ENCODE measurements at places on chromosomes 12 and 14. TPM values are rescaled to one million over a fixed set of nuclear protein-coding genes. Genes with fewer than 3 reads are reported as not detected.

- DNase-seq, result no peak
Observed at GRCh38 chr14:24849471-24849870, 200.5 kb downstream of the STXBP6 start.

DNA sequence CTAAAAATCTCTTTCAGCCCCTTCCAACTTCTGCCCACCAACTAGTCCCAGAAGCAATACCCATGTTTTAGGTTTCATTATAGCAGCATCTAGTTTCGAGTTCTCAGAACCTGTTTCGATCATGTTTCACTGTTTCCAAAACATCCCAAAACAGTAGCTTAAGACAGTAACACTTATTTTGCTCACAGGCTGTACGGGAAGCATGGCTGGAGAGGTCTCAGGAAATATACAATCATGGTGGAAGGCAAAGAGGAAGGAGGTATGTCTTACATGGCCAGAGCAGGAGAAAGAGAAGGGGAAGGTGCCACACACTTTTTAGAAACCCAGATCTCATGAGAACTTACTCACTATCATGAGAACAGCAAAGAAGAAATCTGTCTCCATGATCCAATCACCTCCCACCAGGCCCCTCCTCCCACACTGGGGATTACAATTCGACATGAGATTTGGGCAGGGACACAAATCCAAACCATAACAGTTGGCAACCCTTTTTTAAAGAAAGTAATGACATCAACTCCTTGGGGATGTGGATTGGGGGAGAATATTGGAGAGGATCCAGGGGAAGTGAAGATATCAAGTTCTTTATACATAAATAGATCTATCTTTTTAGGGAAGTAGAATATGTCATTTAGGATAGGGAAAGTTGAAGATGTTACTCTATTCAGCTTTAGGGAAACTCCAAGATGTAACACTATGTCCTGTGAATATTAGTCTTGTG lies 269.9 kb upstream of the PLEKHG7 start:
- no peak for DNase-seq

GRCh38 chr12:11777962-11778361 lies 128.5 kb downstream of the ETV6 start:
- no peak for DNase-seq

GRCh38 chr14:46384611-46385010 lies 267.0 kb downstream of the RPL10L start:
- no peak for DNase-seq

- DNase-seq, result no peak
Observed at GRCh38 chr12:119989361-119989730, 310 bp downstream of the BICDL1 start.

- DNase-seq, result no peak
Observed at GRCh38 chr12:97639702-97640101, 177.1 kb downstream of the RMST start.

DNA sequence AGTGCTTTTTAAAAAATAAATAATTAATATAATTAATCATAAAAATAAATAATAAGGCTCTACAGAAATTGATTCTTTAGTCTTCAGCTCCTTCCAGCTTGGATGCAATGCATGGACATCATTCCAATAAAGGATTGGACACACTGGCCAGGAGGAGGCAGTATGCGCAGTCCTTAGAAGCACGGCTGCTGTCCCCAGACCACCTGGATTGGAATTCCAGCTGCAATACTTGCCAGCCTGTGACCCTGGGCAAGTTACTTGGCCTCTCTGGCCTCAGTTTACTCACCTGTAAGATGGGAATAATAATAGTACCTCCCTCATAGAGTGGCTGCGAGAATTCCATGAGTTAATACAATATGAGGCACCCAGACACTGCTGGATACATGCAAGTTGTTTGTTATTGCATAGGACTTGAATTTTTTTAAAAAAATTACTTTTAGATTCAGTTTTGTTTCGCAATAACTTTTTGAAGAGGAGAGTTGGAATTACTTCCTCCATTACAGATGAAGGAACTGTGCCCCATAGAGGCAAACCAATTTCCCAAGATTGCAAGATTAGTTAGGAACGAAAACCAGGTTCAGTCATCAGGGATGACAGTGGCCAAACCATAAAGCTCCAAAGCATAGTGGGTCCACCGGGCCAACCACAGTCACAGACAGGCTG lies 12.2 kb downstream of the RPH3A start:
- no peak for DNase-seq

GRCh38 chr14:61535032-61535431 lies 160.3 kb upstream of the HIF1A start:
- no peak for DNase-seq

GRCh38 chr12:91225316-91225715 lies 42.7 kb upstream of the DCN start:
- DNase-seq, result no peak

GRCh38 chr14:103122947-103123633 lies at the start of gene TNFAIP2:
Gene TNFAIP2, plus strand, starts transcription at chr14:103123461. Its CDS starts 2,997 bp downstream, at chr14:103126458.
- DNase-seq, result no peak

DNA sequence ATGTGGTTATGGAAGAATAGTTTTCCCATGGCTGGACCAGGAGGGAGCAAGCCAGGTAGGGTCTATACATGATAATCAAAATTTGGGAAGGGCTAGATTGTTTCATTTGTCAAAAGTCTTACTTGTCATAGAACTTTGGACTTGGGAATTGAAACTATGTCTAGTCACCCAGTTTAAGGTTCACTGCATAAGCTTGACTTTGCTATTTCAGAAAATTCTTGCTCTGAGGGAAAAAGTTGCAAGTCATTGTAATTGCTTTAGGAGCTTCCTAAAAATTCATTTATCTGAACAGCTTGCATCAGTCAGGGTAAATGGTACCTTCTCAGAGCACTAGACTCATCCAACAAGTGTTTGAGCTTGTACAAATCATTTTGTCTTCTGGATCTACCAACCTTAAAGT lies 1194.7 kb downstream of the GALC start:
- DNase-seq, result no peak

- DNase-seq, result no peak
Observed at GRCh38 chr12:41193311-41193710, 5.2 kb downstream of the PDZRN4 start.

Gene ARHGEF25
- 3.6 TPM for total RNA-seq

Gene SAMD15
- 1.9 TPM for total RNA-seq

Gene HOXC4
- total RNA-seq, result 1.5 TPM

Gene TRPV4
- total RNA-seq, result 0.54 TPM
